Epithelial cell of esophagus (primary cell): ENCODE measurements at places on chromosomes 13 and 19.

GRCh38 chr19:45591004-45591637 lies 6.5 kb upstream of the OPA3 start:
- peak; percentile 70 for DNase-seq

GRCh38 chr19:19407633-19407930 lies 2.1 kb downstream of the GATAD2A start:
- no peak for DNase-seq

DNA sequence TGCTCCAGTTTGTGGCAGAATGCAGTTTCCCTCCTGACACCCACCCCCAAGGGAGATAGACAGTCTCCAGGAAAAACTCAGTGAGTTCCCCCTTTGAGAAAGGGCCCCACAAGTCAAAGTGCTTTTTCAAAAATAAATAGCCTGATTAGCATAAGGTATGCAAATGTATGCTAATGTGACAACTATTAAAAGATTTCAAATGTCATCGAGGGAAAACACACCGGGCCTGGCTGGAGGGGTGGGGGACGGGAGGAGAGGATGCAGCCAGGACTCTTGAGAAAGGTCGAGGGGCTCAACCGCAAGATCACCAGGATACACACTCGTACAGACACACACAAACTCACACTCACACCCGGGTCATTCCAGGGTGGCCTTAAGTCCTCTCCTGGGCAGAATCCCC lies 34.3 kb upstream of the ZNRF4 start:
- no peak for DNase-seq

- no peak for DNase-seq
These were observed 233.5 kb downstream of the TUBA3C start for GRCh38 chr13:18948012-18948663.

DNA sequence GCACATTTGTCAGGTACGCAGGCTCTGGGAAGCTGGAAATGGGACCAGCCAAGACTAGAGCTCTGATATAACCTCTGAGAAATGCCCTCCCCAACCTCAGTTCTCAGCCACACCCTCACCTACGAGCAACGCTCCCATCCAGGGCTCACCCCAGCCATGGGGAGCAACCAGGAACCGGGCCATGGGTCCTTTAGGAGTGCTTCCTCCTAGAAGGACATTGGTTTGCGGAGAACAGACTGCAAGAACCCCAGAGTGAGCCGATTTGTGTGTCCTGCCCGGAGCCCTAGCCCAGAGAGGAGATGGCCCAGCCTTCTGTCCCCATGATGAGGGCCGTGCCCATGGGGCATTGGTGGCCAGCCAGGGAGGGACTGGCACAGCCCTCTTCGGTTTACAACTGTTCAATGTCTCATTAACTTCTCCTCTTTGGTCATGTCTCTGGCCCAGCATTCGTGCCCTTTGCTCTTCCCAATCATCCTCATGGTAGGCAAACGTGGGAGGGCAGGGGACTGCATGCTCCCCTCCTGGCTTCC lies 32.9 kb upstream of the IGSF23 start:
- DNase-seq = no peak

DNA sequence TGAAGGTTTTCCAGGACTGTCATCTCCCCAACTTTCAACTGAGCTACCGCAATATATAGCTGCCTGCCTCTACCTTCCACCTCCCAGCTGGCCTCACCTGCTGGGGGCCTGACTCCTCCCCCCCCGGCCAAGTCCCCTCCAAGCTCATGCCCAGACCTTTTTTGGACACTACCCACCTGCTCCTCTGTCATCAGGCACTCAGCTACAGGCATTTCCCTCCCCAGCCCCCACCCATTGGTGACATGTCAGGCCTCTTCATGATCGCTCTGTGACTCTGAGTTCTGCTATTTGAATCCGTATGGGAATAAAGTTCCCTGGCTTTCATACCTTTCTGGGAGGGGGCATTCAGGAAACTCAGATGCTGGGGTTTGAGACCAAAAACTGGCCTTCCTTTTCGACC lies 1.8 kb downstream of the PRKACA start:
- no peak for DNase-seq

- peak; percentile 22 for DNase-seq
These were observed 7.7 kb upstream of the LRG1 start for GRCh38 chr19:4547303-4548237.

- peak; percentile 19 for DNase-seq
These were observed 27.0 kb upstream of the METTL21C start for GRCh38 chr13:102721800-102722231.

DNA sequence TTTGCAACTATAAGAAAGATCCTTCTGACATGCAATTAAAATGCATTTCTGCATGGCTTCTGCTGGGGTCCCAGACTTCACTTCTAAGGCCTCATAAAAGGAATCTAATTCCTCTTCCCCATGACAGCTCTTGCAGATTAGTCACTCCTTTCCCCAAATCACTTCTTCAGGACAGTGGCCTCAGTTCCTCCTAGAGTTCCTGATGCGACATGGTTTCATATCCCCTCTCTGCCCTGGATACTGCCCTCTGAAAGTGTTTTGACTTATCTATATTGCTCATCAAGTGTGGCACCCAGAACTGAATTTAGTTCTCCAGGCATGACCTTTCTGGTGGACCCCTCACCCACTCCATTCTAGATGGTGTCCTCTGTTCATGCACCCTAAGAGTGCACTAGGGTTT lies 238.1 kb downstream of the FOXO1 start:
- DNase-seq = no peak

DNA sequence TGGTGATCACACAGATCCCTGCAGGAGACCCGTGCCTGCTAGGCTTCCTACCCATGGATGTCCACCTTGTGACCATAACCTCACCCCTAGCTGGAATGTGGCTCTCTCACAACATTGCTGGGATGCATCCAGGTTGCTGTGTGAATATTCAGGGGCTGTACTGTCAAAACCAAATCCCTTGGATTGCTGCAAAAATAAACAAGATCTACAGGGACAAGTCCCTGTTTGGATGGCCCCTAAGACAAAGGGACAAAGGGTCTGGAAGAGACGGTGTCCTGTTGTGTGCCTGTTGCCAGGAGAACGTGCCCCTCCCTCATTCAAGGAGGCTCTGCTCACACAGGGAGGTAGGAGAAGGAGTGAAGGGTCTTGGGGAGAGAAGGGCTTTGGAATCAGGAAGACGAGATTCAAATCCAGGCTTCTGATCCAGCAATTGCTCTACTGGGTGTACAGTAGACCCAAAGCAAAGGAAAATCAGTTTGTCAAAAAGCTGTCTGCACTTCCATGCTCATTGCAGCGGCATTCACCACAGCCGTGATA lies 89.2 kb upstream of the WASF3 start:
- DNase-seq = no peak

- DNase-seq = peak; percentile 45
These were observed 692.6 kb downstream of the PCDH17 start for GRCh38 chr13:58324161-58324560.

DNA sequence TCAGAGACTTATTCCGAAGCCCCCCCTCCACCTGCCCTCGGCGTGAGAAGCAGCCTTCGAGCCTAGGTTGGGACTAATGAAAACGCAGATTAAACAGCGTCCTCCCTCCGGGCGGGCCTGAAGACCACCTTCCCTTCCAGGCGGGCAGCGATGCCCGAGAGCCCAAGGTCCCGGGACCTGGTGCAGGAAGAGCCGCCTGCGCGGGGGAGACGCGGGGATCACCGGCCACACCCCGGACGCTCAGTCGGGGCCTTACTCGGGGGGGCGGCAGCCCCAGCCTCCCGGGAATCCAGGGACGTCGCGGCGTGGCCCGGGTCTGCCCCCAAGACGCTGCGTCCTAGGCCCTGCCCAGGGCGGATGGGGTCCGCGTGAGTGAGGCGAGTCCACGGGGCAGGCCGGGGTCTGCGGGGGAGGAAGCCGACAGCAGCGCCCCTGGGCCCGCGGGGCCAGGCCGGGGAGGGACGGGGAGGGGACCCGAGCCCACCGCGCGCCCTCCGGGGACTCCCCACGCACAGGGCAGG lies 33.3 kb upstream of the SPACA7 start:
- DNase-seq = no peak

DNA sequence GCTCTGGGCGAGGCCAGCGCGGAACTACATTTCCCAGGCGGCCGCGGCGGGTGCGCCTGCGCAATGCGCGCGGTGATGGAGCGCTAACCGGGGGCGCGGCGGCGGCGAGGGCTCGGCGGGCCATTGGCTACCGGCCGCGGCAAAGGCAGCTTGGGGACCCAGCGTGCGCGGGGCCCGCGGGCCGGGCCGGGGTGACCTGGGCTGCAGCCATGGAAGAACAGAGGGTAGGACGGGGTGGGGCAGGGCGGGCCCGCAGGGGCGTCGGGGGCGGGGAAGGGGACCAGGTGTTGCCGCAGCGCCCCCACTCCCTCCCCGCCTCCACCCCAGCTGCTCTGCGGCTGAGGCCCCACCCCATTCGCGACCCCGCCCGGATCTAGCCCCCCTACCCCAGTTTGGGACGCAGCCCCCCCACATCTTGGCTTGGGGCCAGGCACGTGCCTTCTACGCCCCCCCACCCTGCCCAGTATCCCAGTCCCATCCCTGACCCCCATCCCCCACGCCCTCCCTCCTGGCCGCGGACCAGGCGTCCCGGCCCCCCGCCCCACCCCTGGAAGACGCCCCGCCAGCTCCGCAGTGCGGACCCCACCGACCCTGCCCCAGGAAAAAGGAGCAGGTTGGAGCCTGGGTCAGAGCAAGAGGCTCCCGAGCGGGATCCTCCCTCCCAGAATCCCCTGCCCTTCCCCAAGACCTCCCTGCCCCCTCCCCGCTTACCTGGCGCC lies at the start of gene FSD1:
Gene FSD1, plus strand, starts transcription at position 61 of the 719 bp plus-strand sequence. Its CDS starts 149 bp downstream, at position 210.
- no peak for DNase-seq

- DNase-seq = no peak
These were observed 46.2 kb downstream of the CEBPG start for GRCh38 chr19:33419788-33420130.

DNA sequence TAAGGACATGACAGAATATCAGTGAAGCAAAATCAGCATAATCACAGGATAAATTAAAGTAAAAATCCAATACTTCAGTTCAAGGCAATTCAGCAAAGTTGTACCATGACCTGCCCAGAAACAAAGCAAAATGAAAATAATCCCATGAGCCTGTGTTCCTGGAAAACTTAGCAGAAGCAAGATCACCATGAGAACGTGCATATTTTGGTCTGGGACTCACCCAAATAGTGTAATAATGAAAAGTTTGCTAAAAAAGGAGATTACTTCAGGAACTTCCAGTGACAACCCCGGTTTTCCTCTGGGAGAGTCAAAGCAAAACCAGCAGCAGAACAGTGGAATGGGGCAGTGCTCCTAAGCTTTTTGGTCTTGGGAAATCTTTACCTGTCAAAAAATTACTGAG lies 14.9 kb upstream of the RPL21 start:
- DNase-seq = no peak

DNA sequence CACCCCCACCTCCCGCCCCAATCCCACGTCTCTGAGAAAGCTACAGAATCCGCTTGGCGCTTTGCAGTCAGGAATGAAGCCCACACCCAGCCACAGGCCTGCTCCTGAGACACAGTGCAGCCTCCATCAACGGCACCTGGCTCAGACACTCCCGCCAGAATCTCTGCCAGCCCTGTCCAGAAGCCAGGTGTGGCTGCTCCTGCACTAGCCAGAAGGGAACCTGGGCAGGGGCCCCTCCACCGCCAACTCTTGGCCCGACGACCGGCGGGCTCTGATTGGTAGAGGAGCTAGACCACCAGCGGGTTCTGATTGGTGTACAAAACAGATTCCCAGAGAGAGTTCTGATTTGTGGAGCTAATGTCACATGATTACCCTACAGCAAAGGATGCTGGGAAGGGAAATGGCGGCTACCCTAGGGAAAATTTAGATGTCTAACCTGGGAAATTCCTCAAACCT lies 2.9 kb upstream of the PPP6R1 start:
- DNase-seq = no peak

- DNase-seq = no peak
These were observed 13.9 kb downstream of the NFIX start for GRCh38 chr19:13008926-13009787.

- DNase-seq = peak; percentile 33
These were observed 1.6 kb downstream of the BCAM start for GRCh38 chr19:44810234-44811121.

- peak; percentile 94 for DNase-seq
These were observed 42.8 kb downstream of the GAS6 start for GRCh38 chr13:113820813-113821651.

DNA sequence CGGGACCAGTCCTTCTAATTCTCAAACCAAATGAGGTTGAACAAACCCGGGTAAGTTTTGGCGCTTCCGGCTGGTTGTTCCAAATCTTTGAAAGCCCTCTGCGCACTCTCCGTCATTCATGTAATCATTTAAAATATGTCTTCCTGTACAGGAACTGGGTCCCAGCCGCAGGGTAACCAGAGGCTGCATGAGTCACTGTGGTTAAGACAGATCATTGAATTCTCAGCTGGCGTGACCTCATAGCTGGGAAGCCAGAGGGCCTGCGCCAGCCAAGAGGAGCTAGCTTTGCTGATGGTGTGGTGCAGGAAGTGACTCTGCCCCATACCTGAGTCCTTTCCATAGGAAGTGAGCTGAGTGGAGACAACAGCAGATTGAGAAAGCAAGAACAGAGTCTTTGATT lies 135.2 kb downstream of the TSHZ3 start:
- peak; percentile 100 for DNase-seq

GRCh38 chr13:52105841-52106240 lies 23.0 kb downstream of the NEK5 start:
- DNase-seq = no peak

- DNase-seq = no peak
These were observed 109.9 kb downstream of the RXFP2 start for GRCh38 chr13:31849206-31849605.

DNA sequence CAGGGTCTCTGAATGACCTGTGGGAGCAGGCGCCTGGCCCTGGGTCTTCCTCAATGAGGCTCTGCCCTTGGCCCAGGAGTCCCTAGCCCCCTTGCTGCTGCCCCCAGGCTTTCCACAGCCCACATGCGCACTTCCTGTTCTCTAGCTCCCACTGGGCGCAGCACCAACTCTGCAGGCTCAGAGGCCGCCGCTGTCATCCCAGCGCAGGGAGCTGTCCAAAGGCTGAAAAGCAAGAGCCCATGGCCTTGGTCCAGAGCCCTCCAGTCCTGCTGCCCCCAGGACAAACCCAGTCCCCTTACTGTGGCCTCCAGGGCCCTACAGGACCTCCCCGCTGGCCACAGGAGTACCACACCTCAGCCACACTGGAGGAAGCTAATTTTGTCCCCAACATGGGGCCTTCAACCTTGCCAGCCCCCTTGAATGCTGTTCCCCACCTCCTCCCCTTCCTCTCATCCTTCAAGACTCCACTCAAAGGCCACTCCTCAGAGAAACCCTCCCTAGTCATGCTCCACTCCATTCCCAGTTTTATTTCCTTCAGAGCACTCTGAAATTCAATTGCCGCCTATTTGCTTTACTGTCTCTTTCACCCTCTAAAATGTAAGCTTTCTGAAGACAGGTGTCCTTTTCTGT lies 8.0 kb upstream of the POU2F2 start:
- DNase-seq = peak; percentile 74
